ENCODE measurements at places on chromosomes 4 and X. TPM values are rescaled to one million over a fixed set of nuclear protein-coding genes. Genes with fewer than 3 reads are reported as not detected.

The MAGEB1 gene
- total RNA-seq, result not detected

The GPAT3 gene
- total RNA-seq, result 0.07 TPM

The CSN3 gene
- total RNA-seq, result not detected

- no peak for DNase-seq
Measured at GRCh38 chrX:35340465-35340864, 397.9 kb downstream of the FAM47B start.

DNA sequence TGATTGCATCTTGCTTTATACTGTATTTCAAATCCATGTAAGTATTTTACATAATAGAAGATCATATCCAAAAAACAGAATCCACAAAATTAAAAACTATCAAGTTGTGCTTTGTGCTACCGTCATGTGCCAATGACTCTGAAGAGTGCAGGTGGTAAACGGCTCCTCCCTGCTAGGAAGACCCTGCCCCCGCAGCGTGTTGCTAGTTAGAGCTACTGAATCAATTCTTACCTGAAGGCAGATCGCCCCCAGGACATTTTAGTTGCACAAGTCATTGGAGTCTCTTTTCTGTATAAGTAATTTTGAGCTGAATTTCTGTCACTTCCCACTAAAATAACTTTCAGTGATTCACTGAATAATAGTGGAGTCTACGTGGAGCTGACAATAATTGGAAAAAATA is 599.5 kb upstream of the ZFP42 start:
- DNase-seq, result no peak

DNA sequence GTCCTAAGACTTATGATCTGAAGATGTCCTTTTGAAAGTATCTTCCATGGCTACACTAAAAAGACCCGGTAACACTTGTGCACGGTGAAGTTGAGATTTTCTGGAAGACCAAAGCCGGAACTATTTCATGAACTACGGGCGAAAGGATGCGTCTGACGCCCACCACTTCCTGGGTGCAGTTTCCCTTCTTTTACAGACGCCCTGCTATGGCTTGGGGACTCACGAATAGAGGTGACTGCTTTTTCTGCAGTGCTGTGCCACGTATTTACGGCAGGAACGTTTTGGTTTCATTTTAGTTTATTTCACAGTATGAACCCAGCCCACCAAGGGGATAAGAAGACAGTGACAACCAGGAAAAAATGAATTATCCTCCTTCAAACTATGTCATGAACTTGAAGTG is 180.4 kb downstream of the AFAP1 start:
- DNase-seq, result no peak

DNA sequence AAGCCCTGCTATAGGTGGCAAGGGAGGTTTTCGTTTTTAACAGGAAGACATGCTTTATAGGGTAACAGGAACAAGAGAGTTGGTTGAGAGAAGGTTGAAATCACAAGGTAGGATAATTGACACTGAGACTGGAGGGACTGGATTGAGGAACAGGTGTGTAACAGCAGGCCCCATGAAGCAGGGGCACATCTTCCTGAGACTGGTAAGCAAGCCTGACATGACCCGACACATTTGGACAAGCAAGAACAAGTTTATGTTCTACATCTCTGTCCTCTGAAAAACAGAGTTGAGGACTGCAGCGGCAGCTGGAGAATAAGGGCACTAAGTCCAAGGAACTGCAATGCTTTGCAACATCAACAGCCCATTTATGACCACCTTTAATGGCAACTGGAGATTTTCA is 5.2 kb downstream of the RPS4X start:
- DNase-seq, result no peak

DNA sequence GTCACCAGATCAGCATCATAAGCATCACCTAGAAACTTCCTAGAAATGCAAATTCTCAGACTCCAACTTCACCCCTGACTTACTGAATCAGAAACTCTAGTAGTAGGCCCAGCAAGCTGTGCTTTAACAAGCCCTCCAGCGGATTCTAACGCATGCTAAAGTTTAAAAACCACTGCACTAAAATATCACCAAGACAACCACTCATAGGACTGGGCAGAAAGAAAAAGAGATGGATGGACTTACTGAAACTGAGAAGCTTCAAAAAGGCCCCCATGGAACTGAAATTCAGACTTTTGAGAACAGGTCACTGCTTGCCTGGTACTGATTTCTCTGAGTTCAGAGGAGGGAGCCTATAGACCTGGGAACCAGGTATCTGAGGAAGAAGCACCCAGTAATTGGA is 40.1 kb downstream of the FAM241A start:
- no peak for DNase-seq

DNA sequence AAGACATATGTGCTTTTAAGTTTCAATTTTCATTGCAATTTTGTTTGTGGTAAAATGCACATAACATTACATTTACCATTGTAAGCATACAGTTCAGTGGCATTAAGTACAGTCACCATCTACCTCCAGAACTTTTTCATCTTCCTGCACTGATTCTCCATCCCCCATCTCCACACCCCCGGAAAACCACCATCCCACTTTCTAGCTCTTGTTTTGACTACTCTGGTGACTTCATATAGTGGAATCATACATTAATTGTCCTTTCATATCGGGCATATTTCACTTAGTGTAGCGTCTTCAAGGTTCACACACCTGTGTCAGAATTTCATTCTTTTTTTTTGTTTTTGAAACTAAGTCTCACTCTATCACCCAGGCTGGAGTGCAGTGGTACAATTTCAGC is 143.5 kb downstream of the GPR143 start:
- DNase-seq, result no peak

GRCh38 chr4:159946983-159947615 is 844.2 kb downstream of the RAPGEF2 start:
- no peak for DNase-seq
